ENCODE measurements at places on chromosomes 16 and 17. TPM values are rescaled to one million over a fixed set of nuclear protein-coding genes. Genes with fewer than 3 reads are reported as not detected.

PMM2 gene
- total RNA-seq = 17.2 TPM

- peaks cover 6% of the 10 kb centered on the region for H3K36me3 ChIP-seq
- no peak overlapping the region for H3K4me3 ChIP-seq
- no peaks in the 10 kb centered on the region for H3K27me3 ChIP-seq
- DNase-seq = peak; percentile 96
Measured at GRCh38 chr16:28181515-28181914, 30.2 kb downstream of the XPO6 start.

OR1F1 gene
- total RNA-seq = not detected

NEURL4 gene
- 18.2 TPM for total RNA-seq

GRCh38 chr16:11536104-11536866, 50.4 kb downstream of the LITAF start:
- H3K4me3 ChIP-seq = no peak overlapping the region
- H3K36me3 ChIP-seq = no peaks in the 10 kb centered on the region
- no peak overlapping the region for H3K27ac ChIP-seq
- H3K4me1 ChIP-seq = no peaks in the 10 kb centered on the region

GRCh38 chr16:86757704-86758040, 179.3 kb downstream of the FOXL1 start:
- no peak overlapping the region for H3K27ac ChIP-seq
- DNase-seq = no peak
- H3K4me3 ChIP-seq = no peak overlapping the region
- H3K36me3 ChIP-seq = no peaks in the 10 kb centered on the region

C17orf50 gene
- total RNA-seq = not detected

- H3K4me3 ChIP-seq = no peak overlapping the region
- H3K36me3 ChIP-seq = no peaks in the 10 kb centered on the region
- H3K27ac ChIP-seq = no peak overlapping the region
- no peaks in the 10 kb centered on the region for H3K4me1 ChIP-seq
- H3K27me3 ChIP-seq = peaks cover 2% of the 10 kb centered on the region
Measured at GRCh38 chr17:65222214-65222738, 85.1 kb downstream of the RGS9 start.

DNA sequence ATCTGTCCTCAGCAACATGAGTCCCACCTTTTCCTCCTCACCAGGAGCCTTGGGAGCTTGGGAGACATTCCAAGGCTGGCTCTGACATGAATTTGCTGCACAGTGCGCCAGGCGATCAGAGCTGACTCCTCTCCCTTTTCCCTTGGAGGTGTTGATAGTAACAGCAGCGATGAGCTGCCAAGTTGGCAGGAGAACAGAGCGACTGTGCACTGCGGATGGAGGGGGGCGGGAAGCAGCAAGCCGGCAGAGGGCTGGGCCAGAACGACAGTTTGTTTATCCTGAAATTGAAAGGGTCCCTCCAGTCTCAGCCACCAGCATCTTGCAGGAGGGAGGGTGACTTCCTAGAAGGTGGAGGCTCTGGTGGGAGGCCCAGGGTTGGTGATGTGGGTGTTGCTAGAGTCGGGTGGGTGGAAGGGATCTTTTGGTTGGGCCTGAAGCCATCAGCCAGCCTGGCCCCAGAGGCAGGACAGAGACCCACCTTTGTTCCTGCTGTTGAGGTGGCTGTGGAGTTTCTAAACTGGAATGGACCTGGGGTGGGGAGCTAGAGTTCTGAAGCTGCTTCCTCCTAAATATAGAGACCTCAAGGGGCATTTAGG, 22.5 kb upstream of the DYNLL2 start:
- H3K27me3 ChIP-seq = peaks cover 5% of the 10 kb centered on the region
- H3K4me1 ChIP-seq = no peaks in the 10 kb centered on the region
- no peak overlapping the region for H3K27ac ChIP-seq

DNA sequence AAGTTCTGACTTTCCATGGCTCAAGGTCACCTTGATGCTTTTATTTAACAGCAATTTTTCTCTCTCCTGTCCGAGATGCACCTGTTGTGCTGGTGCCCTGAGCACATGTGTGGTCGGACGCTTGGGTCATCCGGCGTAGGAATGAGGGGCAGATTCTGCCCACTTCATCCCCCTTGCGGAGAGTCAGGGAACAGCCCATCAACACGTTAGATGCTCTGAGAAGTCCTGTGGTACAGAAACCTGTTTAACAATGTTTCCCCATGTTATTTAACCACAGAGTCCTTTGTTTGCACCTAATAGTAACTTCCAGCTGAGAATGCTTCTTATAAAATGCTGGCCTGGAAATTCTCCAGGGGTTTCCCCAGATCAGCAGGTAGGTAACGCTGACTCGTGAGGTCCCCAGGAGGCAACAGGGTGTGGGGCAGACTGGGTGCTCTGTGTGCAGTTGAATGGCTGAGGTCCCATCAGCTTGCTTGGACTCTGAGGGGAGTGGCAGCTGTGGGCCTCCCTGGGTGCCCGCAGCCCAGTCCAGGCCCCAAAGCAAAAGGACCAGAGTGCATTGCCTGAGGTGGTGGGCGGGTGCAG, 17.8 kb downstream of the DOC2B start:
- no peaks in the 10 kb centered on the region for H3K36me3 ChIP-seq
- no peak overlapping the region for H3K4me3 ChIP-seq
- no peak overlapping the region for H3K27ac ChIP-seq
- no peak for DNase-seq
- no peaks in the 10 kb centered on the region for H3K27me3 ChIP-seq

GRCh38 chr16:2713523-2713922, 6.5 kb downstream of the PRSS27 start:
- no peak overlapping the region for H3K4me3 ChIP-seq
- no peaks in the 10 kb centered on the region for H3K27me3 ChIP-seq
- no peaks in the 10 kb centered on the region for H3K4me1 ChIP-seq
- no peak for DNase-seq

AATF gene
- 30.7 TPM for total RNA-seq

- H3K27ac ChIP-seq = no peak overlapping the region
- no peaks in the 10 kb centered on the region for H3K4me1 ChIP-seq
- DNase-seq = no peak
- peaks cover 32% of the 10 kb centered on the region for H3K36me3 ChIP-seq
Measured at GRCh38 chr17:62672957-62673356, 45.5 kb downstream of the MRC2 start.

DNA sequence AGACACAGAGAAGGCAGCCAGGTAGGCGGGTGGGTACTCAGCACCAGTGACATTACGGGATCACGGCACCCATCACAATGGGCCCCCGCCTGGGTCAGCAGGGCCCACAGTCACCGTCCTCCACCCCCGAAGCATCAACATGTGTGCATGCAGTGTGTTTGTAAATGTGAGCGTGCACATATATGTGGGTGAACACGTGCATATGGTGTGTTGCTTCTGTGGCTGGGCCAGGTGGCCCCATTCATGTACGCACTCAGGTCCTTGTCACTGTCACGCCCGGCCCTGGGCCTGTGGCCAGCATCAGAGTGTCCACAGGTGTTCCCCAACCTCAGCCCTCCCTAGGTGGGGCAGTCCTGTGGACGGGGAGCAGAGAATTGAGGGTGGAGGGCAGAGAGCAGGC, 37.1 kb downstream of the TNFRSF13B start:
- no peaks in the 10 kb centered on the region for H3K4me1 ChIP-seq
- no peak overlapping the region for H3K4me3 ChIP-seq
- peaks cover 3% of the 10 kb centered on the region for H3K27me3 ChIP-seq

- H3K4me1 ChIP-seq = peaks cover 7% of the 10 kb centered on the region
- H3K27ac ChIP-seq = no peak overlapping the region
- no peak overlapping the region for H3K4me3 ChIP-seq
Measured at GRCh38 chr17:81019563-81020442, 15.1 kb upstream of the BAIAP2 start.

DNA sequence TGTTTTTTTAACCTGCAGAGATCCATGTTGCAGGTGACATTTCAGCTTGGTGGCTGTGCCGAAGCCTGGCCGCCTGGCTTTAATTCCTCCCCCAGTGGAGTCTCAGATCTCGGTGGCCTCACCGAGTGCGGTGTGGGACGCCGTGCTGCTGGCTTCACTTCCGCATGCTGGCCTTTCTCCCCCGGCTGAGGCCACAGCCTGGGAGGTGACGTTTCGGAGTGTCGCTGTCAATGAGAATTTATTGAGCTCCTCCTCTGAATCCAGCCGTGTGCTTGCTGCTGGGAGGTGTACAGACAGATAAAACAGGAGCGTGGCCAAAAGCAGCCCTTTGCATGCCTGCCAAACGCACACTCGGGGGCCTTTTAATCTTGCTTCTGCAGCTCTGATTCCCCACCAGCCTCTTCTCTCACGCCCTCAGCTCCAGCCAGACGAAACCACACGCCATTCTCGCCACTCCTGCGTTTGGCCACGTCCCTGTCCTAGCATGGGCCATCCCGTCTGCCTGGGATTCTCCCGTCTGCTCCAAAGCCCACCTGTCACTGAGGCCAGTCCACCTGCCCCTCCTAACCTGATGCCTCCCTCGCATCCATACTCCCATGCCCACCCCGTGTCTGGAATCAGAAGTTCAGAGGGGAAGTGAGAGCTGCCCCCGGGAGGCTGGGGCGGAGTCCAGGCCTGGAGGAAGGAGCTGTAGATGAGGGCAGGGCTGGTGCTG, 3.6 kb downstream of the GSE1 start:
- H3K27me3 ChIP-seq = no peaks in the 10 kb centered on the region
- H3K36me3 ChIP-seq = no peaks in the 10 kb centered on the region
- H3K27ac ChIP-seq = no peak overlapping the region
- no peak overlapping the region for H3K4me3 ChIP-seq

GRCh38 chr16:74601126-74601871, 5.6 kb downstream of the GLG1 start:
- no peak overlapping the region for H3K4me3 ChIP-seq
- DNase-seq = no peak

DNA sequence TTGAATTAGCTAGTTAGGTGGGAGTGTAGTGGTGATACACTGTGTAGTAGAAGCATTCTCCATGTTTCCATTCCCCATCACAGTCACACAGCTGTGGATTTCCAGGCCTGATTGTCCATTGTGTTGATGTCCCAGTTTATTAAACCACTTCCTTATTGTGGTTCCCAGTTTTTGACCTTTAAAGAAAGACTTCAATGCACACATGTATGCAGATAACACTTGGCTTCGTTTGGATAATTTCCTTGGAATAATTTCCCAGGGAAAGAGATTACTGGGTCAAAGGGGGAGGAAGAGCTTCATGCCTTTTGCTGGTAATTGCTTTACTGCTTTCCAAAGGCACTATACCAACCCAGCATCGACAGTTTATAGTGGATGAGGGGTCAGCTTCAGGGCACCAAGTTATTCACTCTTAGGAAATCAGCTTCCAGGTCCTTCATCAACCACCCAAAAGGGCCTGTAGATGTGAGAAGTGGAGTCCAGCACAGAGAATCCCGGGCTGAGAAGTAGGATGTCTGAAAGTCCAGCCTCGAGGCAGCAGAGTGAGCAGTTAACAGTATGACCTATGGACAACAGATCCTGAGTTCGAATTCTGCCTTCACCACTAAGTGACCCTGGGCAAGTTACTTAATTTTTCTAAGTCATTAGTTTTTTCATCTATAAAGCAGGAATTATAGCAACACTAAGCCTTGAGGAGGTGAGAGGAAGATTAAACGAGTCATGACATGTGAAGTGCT, 31.3 kb upstream of the TNS4 start:
- no peaks in the 10 kb centered on the region for H3K36me3 ChIP-seq

- no peaks in the 10 kb centered on the region for H3K36me3 ChIP-seq
Measured at GRCh38 chr16:1098266-1098991, 2.4 kb upstream of the C1QTNF8 start.

GRCh38 chr17:57543230-57543629, 201.9 kb downstream of the CCDC182 start:
- H3K27me3 ChIP-seq = no peaks in the 10 kb centered on the region
- H3K4me1 ChIP-seq = no peaks in the 10 kb centered on the region
- H3K36me3 ChIP-seq = no peaks in the 10 kb centered on the region

DNA sequence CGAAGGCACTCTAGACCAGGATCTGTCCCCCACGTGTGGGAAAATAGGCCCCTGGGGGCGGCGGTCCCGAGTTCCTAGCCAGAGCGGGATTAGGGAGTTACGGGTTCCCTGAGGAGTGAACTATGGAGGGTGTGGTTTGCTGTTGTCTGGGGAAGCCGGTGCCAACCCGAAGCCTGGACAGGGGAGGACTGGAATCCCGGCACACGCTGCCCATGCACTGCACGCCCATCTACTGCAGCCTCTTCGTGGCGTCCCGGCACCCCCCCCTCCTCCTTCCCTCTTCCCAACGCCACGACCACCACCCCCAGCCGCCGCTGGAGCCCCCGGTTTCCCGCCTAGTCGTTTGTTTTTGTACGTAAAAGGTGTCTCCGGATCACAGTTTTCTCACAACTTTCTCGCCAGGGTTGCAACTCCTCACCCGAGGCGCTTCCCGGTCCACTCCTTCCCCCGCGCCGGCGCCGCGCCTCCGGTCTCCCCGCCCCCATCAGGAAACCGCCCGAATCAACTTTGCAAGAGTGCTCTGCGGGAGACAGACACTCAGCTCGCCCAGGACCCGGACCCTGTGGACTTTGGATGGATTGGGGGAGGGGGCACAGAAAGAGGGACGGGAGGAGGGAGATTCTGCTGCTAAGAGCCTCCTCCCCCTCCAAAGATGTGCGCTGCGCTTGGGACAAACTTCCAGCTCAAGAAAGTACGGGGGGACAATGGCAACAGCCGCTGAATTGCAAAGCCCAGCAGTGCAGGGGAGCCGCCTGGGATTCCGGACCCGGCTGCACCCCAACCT, 1.4 kb upstream of the LHX1 start:
- no peaks in the 10 kb centered on the region for H3K36me3 ChIP-seq
- H3K27me3 ChIP-seq = peaks cover 98% of the 10 kb centered on the region
- H3K4me3 ChIP-seq = no peak overlapping the region

- H3K4me1 ChIP-seq = no peaks in the 10 kb centered on the region
- H3K27me3 ChIP-seq = no peaks in the 10 kb centered on the region
- H3K36me3 ChIP-seq = no peaks in the 10 kb centered on the region
- H3K27ac ChIP-seq = no peak overlapping the region
Measured at GRCh38 chr16:76835779-76836300, 355.1 kb upstream of the MON1B start.

TXNL4B gene
- 8.0 TPM for total RNA-seq

TEX14 gene
- under 0.01 TPM for total RNA-seq

GRCh38 chr16:50311891-50312501, 45.6 kb downstream of the ADCY7 start:
- H3K4me3 ChIP-seq = no peak overlapping the region
- H3K27ac ChIP-seq = no peak overlapping the region
- peaks cover 19% of the 10 kb centered on the region for H3K36me3 ChIP-seq
- no peaks in the 10 kb centered on the region for H3K27me3 ChIP-seq
- H3K4me1 ChIP-seq = peaks cover 3% of the 10 kb centered on the region
- no peak for DNase-seq

PRSS36 gene
- total RNA-seq = 0.17 TPM
